ENCODE measurements at places on chromosomes 2 and 18. TPM values are rescaled to one million over a fixed set of nuclear protein-coding genes. Genes with fewer than 3 reads are reported as not detected.
A peak's percentile ranks its signal among the peaks of the same experiment; 100 is the strongest.

DNA sequence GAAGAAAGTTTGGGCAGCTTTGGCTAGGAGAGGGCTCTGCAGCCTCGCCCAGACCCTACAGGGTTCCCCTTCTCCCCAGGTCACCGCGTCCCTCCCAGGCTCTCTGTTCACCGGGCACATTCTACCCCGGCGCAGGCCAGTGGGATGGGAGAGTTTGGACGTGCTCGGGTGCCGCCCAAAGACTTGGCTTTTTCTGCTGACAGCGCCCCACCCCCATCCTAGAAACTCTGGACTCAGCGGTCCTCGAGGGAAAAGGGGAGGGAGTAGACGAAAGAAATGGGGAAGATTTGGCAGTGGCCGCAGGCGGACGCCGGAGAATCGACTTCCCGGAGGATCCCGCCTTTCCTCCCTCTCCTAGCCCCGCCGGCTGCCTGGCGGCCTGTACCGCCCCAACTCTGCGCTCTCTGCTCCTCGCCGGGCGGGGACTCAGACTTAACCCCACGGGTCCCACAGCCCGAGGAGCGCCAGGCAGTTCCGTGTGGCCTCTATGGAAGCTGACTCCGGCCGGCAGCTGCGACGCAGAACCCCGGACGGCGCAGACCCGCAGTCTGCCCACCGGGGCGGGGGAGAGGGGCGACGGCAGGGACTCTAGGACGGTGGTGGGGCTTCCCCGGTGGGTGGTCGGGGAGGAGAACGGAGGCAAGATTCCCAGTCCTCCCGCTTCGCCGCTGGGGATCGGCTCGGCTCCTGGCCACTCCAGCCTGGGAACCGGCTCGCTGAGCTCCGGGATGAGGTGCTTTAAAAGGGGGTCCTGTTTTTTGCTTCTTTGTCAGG lies 863 bp upstream of the SIX2 start:
- no peaks in the 10 kb centered on the region for H3K36me3 ChIP-seq
- peaks cover 35% of the 10 kb centered on the region for H3K27me3 ChIP-seq
- DNase-seq = peak; percentile 83
- peak overlapping the region; percentile 73 for H3K4me3 ChIP-seq

- H3K27me3 ChIP-seq = no peaks in the 10 kb centered on the region
- no peaks in the 10 kb centered on the region for H3K36me3 ChIP-seq
- no peak for DNase-seq
- H3K4me1 ChIP-seq = peaks cover 16% of the 10 kb centered on the region
- no peak overlapping the region for H3K27ac ChIP-seq
These were observed 27.5 kb downstream of the TMEM127 start for GRCh38 chr2:96238266-96238665.

The BCL2L11 gene
- 0.22 TPM for total RNA-seq

GRCh38 chr2:137802038-137802437 lies 162.2 kb upstream of the HNMT start:
- DNase-seq = no peak
- H3K27ac ChIP-seq = no peak overlapping the region
- no peaks in the 10 kb centered on the region for H3K4me1 ChIP-seq
- H3K27me3 ChIP-seq = no peaks in the 10 kb centered on the region
- no peak overlapping the region for H3K4me3 ChIP-seq

The CYP27A1 gene
- total RNA-seq = 4.1 TPM

GRCh38 chr2:36839976-36840617 lies 126.2 kb downstream of the STRN start:
- H3K4me3 ChIP-seq = no peak overlapping the region
- no peaks in the 10 kb centered on the region for H3K4me1 ChIP-seq
- no peak for DNase-seq
- H3K27ac ChIP-seq = no peak overlapping the region
- H3K27me3 ChIP-seq = no peaks in the 10 kb centered on the region

GRCh38 chr2:163756588-163756987 lies 20.8 kb upstream of the FIGN start:
- no peak overlapping the region for H3K27ac ChIP-seq
- no peaks in the 10 kb centered on the region for H3K27me3 ChIP-seq
- DNase-seq = no peak
- peaks cover 11% of the 10 kb centered on the region for H3K4me1 ChIP-seq
- no peak overlapping the region for H3K4me3 ChIP-seq

The MFSD2B gene
- under 0.01 TPM for total RNA-seq

The RPRD1A gene
- total RNA-seq = 45.8 TPM

The IFIH1 gene
- 1.6 TPM for total RNA-seq
